Suprapubic skin (tissue), 4 donors: ENCODE measurements at places on chromosomes 11 and 22. TPM values are rescaled to one million over a fixed set of nuclear protein-coding genes. Genes with fewer than 3 reads are reported as not detected.

The NLRP10 gene
- total RNA-seq: 12.9 TPM

The RASSF10 gene
- total RNA-seq: 9.2 TPM

The CYB5R2 gene
- 78.4 TPM for total RNA-seq

The PDGFD gene
- total RNA-seq: 4.4 TPM

The SUSD2 gene
- 22.5 TPM for total RNA-seq

The SHISAL1 gene
- total RNA-seq: 0.17 TPM

The FGF19 gene
- not detected for total RNA-seq

The UBASH3B gene
- total RNA-seq: 32.2 TPM

The PDE2A gene
- total RNA-seq: 5.4 TPM

GRCh38 chr11:117300773-117301172 lies 9.6 kb downstream of the BACE1-AS start:
- DNase-seq: no peak

DNA sequence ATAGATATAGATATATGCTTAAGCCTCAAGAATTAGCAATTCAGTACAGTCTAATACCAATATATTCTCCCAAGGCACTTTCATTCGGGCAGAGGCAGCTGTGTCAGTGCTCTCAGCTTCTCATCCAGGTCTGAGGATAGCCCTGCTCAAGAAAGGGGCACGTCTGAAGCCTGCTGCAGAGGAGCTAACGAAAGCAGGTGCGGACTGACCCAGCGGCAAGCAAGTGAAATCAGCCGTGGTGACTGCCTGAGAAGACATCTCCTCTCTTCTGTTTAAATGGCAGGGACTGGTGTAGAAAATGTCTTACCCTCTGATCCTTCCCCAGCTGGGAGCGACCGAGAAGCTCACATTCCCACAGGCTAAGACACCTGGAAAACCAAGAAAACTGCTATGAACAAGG lies 468.6 kb downstream of the BRD1 start:
- DNase-seq: no peak

GRCh38 chr11:41613326-41613725 lies 153.9 kb upstream of the LRRC4C start:
- DNase-seq: no peak

GRCh38 chr11:36240173-36240572 lies 49.1 kb downstream of the COMMD9 start:
- DNase-seq: no peak

GRCh38 chr11:34754171-34754823 lies 133.4 kb downstream of the EHF start:
- no peak for DNase-seq

DNA sequence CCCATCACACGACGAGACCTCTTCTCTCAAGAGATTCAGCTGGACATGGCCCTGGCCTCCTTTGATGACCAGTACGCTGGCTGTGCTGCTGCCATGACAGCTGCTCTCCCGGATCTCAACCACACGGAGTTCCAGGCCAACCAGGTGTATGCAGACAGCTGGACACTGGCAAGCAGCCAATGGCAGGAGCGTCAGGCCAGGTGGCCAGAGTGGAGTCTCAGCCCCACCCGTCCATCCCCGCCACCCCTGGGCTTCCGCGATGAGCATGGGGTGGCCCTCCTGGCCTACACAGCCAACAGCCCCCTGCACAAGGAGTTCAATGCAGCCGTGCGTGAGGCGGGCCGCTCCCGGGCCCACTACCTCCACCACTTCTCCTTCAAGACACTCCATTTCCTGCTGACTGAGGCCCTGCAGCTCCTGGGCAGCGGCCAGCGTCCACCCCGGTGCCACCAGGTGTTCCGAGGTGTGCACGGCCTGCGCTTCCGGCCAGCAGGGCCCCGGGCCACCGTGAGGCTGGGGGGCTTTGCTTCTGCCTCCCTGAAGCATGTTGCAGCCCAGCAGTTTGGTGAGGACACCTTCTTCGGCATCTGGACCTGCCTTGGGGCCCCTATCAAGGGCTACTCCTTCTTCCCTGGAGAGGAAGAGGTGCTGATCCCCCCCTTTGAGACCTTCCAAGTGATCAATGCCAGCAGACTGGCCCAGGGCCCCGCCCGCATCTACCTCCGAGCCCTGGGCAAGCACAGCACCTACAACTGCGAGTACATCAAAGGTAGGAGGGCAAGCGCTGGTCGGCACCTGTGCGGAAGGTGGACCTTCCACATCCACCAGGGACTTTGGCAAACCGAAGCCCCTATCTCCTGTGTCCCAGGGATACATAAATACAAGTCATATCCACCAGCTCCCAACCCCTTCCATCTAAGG lies 11.3 kb downstream of the CHRNA10 start:
- peak; percentile 60 for DNase-seq

- DNase-seq: no peak
Measured at GRCh38 chr11:27717377-27717776, 17.1 kb upstream of the BDNF start.

- peak; percentile 50 for DNase-seq
Measured at GRCh38 chr11:2207212-2207611, 35.6 kb upstream of the TH start.

GRCh38 chr22:48481748-48482147 lies 1345.9 kb downstream of the BRD1 start:
- DNase-seq: no peak

DNA sequence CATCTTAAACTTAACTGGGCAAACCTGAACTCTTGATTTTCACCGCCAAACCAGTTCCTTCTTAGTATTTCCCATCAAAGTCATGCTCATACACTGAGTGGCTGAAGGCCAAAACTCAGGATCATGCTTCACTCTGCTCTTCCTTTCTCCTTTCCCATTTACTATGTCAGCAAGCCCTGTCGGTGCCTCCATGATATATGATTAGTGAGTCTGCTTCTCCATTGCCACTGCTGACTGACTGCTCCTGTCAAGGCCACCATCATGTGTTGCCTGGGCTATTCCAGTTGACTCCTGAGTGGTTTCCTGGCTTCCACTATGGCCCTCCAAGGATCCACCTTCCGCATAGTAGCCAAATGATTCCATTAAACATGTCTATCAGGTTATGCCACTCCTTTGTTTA lies 42.8 kb upstream of the AMPD3 start:
- no peak for DNase-seq

DNA sequence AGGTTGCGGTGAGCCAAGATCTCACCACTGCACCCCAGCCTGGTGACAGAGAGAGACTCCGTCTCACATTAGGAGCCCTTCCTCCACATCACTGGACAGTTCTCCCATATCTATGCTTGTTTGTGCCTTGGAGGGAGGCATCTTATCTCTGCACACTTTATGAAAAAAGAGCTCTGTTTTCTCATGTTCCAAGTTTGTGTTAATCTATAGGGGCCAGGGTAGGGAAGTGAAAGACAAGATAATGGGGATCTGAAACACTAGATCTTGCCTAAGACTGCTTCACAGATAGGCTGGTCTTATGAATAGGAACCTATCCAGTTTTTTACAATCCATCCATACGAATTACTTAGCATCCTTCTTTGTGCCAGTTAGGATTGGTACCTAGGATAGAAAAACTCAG lies 17.1 kb downstream of the OR6Q1 start:
- DNase-seq: no peak

- no peak for DNase-seq
Measured at GRCh38 chr11:83744620-83745192, 458.5 kb upstream of the CCDC90B start.

GRCh38 chr11:12741671-12742216 lies 67.5 kb downstream of the TEAD1 start:
- no peak for DNase-seq

DNA sequence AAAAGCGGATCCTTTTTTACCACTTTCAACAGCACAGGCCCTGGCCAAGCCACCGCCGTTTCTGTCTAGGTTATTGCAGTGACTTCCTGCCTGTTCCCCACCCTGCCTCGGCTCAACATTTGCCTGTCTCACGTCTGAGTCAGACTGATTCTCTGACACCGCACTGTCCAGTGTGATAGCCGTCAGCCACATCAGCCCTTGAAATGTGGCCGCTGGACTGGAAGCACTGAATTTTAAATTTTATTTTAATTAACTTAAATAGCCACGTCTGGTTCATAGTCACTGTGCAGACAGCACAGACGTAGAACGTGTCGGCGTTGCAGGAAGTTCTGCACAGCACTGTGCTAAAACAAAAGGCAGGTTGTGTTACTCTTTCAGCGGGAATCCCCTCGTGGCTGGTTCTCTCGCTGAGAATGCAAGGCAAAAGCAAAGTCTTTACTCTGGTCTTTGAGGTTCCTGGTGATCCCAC lies 56.3 kb upstream of the ADSL start:
- DNase-seq: no peak

DNA sequence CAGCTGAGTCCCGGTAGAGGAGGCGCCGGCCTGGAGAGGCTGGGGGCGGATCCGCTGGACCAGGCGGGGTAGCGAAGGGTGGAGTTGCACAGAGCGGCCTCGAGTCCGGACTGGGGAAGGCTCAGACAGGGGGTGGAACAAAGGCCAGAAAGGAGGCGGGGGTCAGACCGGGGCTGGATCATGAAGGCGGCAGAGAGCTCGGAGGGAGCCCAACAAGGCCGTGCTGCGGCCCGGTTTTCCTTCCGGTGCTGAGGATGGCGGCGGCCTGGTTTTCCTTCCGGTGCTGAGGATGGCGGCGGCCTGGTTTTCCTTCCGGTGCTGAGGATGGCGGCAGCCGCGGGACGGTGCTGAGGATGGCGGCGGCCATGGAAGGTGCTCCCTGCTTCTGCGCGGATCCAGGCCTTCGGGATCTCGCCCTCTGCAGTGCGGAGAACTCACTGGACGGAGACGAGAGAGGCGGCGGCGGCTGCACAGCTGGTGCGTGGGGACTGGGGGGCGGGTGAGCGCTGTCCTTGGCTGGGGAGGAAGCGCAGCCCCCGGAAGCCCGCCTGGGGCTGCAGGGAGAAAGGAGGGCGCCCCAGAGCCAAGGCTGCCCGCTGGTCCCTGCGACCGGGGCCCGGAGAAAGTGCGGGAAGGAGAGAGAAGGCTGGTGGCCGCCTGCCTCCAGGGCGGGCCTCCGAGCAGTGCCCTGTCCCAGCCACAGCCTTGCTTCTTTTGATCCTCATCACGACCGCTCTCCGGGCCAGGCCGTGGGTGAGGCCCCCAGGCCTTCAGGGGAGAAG lies 350.4 kb upstream of the B3GAT1 start:
- DNase-seq: no peak

DNA sequence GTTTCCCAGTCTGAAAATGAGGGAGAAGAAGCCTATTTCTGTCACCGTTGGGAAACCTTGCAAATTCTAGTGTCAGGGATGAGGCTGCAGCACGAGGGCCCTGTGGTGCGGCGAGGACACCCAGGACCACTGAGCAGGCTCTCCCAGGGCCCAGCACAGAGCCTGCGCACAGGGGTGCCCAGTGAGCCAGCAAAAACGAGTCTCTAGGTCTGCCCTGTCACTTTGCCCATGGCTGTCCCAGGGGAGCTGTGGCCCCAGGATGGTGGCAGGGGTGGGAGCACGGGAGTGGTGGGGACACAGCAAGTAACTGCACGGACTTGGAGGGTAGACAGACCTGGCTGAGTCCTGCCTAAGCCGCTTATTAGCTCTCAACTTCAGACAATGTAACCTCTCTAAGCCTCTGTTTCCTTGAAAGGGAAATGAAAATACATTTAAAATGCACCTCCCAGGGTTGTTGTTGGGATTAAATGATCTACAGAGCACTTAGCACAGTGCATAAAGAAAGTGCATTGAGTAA lies 44.2 kb downstream of the DSCAML1 start:
- DNase-seq: no peak

DNA sequence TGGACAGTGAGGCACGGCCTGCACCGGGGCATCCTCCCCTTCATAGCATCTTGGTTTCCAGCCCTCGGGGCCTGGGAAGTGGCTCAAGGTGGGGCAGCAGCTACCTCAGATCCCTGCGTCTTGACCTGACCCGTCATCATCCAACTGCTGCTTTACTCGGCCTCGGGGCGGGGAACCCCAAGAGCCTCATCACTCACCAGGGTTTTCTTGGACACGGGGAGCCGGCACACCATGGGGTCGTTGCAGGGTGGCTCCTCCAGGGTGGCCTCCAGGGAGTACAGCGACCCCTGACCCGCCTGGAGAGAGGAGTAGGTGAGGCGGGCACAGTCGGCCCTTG lies 651 bp downstream of the CTSF start:
- DNase-seq: no peak
